ENCODE measurements at places on chromosomes 6 and 20.

GRCh38 chr6:24052590-24052961 lies 73.4 kb upstream of the NRSN1 start:
- no peak for DNase-seq

GRCh38 chr6:67190733-67191132 lies 1444.3 kb upstream of the ADGRB3 start:
- DNase-seq, result no peak

DNA sequence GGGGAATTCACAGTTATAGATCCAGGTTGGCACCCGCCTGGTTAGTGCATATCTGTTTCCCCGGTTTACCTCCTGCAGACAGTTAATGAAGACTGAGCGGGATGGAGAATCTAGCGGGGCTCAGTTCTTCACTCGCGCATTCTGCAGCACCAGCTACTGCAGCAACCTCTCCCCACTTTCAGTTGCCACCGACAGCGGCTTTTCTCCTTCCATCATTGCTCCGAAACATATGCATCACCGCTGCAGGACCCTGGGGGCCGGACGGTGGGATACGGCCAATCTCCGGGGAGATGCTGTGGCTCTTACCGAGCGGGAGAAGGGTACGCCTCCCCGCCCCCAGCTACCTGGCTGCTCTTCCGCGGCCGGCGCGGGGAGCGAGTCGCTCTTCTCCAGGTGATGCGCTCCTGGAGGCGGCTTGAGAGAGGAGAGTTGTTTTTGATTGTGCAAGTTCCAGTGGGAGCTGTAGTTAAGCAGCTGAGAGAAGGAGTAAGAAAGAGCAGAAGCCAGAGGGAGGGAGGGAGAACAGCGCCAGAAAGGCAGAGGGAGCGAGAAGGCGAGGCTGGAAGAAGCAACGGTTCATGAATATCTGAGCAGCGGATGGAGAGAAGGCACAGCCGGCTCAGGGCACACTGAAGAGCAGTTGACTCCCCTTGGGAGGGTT lies at the start of gene SGK1:
TSS of gene SGK1 (minus strand) at position 642 of the 661 bp plus-strand sequence. CDS start 652 bp downstream, outside the sequence.
- peak; percentile 17 for DNase-seq

DNA sequence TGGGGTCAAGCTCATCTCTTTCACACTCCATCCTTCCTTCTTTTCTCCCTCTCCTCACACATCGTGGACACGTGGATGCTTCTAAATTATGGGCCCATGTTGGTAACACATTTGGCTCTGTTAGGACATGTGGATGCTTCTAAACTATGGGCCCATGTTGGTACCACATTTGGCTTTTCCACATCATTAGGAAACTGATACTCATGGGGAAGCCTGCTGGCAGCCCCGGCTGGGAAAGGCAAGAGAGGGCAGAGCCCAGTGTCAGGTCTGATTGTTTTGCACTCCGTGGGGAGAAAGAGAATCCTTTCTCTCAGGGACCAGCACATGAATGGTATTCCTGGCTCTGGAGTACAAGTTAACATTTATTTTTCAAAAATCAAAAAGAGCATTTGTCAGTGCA lies 4.0 kb upstream of the CST1 start:
- DNase-seq, result no peak

- no peak for DNase-seq
Observed at GRCh38 chr6:119653329-119653728, 303.8 kb upstream of the MAN1A1 start.

- DNase-seq, result no peak
Observed at GRCh38 chr6:88443554-88443953, 277.4 kb upstream of the CNR1 start.

GRCh38 chr6:114096561-114097172 lies 125.7 kb upstream of the HDAC2 start:
- no peak for DNase-seq

- no peak for DNase-seq
Observed at GRCh38 chr6:74574794-74575193, 631.1 kb downstream of the COL12A1 start.

GRCh38 chr20:25726357-25726756 lies 29.7 kb upstream of the ZNF337 start:
- no peak for DNase-seq

DNA sequence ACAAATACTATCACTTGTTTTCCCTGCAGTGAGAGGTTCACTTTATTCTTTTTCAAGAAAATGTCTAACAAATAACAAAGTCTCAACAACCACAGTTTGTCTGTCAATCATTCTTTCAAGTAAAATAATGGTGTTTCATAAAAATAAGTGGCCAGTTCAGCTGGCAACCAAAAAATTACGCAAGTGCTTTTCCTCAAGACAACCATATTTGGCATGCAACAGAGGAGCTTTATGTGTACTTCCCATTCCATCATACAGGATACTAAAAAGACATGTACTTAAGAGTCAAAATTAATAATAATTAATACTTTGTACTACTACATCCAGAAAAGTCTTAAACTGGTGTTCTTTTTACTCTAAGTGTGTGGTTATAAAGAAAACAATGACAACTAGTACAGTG lies 34.6 kb downstream of the ATG5 start:
- DNase-seq, result no peak

DNA sequence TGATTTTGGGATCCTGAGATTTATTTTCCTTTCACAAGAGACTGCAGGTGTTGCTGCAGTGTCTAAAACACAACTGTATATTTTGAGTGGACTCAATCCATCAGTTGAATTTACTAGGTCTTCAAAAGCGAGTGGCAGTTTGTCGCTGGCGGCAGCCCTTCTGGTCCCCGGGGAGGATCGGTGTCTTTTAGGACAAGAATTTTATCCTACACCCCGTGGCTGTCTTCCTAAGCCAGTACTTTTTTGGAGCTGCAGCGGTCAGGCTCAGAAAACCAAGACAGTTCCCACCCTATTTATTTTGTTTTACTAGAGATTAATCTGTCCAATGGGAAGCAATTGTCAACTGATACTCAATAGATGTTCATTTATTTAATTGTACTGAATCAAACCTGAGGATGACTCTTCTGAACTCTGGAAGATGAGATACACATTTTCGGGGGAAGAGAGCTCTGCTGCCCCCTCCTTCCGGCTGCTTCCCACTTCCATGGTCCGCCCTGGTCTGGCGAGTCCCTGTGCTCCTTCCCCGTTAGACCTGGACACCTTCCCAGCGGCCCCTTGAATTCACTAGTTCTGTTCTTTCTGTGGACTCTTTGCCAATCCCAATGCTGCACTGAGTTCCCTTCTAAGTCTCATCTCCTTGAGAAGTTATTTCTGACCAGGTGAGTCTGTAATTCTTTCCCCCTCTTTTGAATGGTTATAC lies 90.6 kb downstream of the ERMARD start:
- no peak for DNase-seq

DNA sequence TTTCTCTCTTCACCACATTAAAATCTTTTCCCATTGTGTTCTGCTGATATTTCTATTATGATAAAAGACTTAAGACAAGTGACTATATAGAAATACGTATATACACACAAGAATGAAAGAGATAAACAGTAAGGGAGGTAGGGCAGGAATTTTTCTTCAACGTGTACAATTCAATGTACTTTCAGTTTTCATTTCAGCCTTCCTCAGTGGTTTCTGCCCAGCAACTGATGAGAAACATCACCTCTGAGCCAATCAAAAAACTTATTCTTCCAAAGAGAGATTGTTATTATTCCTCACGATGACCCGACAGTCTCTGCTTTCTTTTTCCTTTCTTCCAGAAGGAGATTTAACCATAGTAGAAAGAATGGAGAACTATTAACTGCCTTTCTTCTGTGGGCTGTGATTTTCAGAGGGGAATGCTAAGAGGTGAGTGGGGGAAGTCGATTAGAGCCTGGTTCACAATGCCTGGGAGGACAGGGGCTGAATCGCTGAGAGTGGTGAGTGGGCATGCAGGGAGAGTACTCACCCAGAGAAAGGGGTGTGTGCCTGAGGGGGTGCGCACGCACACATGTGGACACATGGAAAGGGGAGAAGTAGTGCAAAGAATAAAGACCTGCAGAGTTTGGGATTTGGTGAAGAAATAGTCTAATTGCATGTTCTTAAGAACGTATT lies at the start of gene BTN3A1:
TSS of gene BTN3A1 (plus strand) at position 289 of the 672 bp plus-strand sequence. CDS start 3,289 bp downstream, outside the sequence.
- DNase-seq, result peak; percentile 56

DNA sequence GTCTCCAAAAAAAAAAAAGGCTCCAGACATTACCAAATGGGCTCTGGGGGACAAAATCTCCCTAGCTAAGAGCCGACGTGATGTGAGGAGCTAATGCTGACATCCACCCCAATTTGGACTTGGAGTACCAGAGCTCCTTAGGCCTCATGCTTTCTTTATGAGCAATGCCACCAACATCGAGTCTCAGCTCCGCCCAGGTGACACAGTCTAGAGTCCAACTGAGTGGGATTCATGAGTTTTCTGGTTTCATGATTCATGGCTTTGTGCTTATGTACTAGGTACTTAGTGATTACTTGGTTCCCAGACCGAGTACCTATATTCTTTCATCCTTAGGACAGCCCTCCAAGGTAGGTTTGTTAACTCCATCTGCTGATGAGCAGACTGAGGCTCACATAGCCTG lies 4.4 kb downstream of the ANKRD60 start:
- no peak for DNase-seq

DNA sequence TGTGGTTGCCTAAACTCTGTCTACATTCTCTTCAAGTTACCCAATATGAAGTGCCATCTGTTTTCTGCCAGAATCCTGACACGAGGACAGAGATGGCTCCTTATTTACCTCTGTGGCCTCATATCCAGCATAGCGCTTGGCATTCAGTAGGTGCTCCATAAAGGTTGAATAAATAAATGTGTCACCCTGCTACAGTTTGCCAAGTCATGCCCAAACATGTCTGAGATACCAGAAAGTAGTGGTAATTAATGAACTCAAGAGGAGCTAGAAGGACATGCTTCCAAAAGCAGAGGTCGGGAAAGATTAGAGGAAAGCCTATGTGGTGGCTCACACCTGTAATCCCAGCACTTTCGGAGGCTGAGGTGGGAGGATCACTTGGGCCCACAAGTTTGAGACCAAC lies 30.9 kb upstream of the E2F3 start:
- DNase-seq, result no peak

DNA sequence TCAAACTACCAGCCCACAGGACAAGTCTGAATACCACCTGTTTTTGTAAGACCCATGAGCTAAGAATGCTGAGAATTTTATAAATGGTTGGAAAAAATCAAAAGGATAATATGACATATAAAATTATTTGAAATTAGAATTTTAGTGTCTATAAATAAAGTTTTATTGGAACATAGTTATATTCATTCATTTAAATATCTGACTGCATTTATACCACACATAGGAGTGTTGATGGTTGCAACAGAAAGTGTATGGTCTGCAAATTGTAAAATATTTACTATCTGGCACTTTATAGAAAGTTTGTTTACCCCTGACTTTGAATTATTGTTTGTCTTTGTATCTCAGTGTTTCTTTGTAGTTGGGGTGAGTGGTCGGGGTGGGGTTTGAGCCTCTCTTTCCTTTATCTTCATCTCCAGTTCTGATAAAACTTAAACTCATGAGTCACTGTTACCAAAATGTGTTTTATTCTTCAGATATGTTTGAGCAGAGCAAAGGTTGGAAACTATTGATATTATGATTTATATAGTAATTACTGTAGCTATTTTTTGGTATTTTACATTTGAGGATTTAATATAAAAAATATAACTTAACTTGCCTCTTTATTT lies 55.5 kb downstream of the CD2AP start:
- no peak for DNase-seq

GRCh38 chr6:138109042-138109997 lies 2.1 kb upstream of the PERP start:
- peak; percentile 61 for DNase-seq

GRCh38 chr20:24676978-24677370 lies 207.5 kb downstream of the SYNDIG1 start:
- no peak for DNase-seq

- DNase-seq, result no peak
Observed at GRCh38 chr6:52306972-52307870, 22.7 kb upstream of the MCM3 start.

GRCh38 chr6:43914272-43915147 lies 144.5 kb downstream of the VEGFA start:
- DNase-seq, result no peak

- DNase-seq, result no peak
Observed at GRCh38 chr20:63432577-63433325, 39.7 kb downstream of the KCNQ2 start.

DNA sequence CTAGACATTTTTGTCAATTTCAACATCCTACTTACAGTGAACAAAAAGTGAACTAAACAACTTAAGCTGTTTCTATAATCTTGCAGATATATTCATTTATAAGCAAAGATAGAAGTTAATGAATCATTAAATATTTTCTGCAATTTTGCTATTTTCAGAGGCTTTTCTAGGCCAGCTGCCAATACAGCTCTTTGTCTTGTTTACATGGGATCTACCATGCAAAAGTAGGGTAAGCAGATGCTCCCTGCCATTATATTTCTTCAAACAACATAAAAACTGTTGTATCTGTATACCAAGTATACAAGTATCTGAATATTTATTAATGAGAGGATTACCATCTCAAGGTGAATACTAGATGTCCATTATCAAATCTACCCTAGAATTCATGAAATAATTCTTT lies 15.4 kb downstream of the PNISR start:
- DNase-seq, result no peak

- DNase-seq, result no peak
Observed at GRCh38 chr6:113539623-113540022, 317.5 kb upstream of the MARCKS start.
